ENCODE measurements at places on chromosomes 3 and 15.

- no peak for DNase-seq
Observed at GRCh38 chr3:65827076-65827475, 211.6 kb downstream of the MAGI1 start.

GRCh38 chr3:154184582-154184981 is 63.4 kb downstream of the ARHGEF26 start:
- DNase-seq = no peak

DNA sequence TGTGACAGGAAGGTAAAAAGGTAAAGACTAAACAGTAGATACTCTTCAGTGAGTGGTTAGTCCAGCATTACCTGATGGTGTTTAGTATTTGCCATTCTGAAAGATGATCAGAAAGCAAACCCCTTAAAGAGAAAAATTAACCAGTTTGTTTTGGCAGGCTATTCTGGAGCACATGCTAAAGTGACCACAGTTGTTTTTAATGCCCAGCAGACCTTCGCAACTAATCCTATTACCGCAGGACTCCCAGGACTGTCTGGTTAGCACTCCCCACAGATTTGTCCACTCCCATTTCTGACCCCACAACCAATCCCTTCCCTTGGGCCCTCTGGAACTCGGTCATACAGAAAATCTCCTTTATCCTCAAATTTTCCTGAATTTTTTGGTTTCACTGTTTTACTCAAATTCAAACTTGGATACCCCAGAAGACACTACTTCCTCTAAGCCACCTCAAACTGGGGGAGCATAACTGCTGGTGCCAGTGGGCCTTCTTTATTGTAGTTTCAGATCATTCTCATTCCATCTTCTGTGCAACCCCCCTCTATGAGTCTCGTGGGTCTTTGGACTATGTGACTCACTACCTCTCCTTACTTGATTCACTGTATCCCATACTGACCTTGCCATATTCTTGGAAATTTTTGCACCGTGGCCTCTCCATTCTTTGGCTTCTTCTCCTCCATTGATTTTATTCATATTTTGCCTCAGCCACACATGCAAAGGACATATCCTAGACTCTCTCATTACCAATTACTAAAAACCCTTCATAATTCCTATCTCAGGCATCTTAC is 104.4 kb downstream of the RBMS3 start:
- DNase-seq = no peak

DNA sequence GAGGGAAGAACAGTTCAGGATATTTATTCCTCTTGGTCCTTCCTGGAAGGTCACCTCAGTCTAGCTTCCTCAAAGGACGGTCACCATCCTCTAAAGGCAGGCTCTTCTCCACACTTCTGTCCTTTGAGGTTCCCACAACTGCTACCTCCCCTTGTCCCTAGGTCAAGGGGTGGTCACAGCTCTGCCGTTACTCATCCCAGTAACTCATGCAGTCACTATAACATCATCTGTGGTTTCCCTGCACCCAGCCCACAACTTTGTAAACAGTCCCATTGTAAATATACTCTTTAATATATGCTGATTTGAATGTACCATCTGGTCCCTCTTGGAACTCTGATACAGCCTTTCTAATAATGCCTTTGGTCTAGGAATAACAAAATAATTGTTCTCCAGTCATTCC is 887.4 kb downstream of the FHIT start:
- no peak for DNase-seq

GRCh38 chr3:169002689-169003088 is 660.8 kb downstream of the MECOM start:
- DNase-seq = no peak

GRCh38 chr3:184780981-184781515 is 30.9 kb upstream of the VPS8 start:
- no peak for DNase-seq

GRCh38 chr3:106007512-106007911 is 138.7 kb upstream of the CBLB start:
- no peak for DNase-seq

Data from bone marrow (tissue), 2 donors.